Articular chondrocyte of knee joint (primary cell): ENCODE measurements at places on chromosomes 11 and 22. TPM values are rescaled to one million over a fixed set of nuclear protein-coding genes. Genes with fewer than 3 reads are reported as not detected.

The BTG4 gene
- not detected in 2 replicates for total RNA-seq

The SEZ6L gene
- total RNA-seq = 0.11 and 0.26 TPM in 2 replicates

The DEUP1 gene
- total RNA-seq = 0.13 and 0.65 TPM in 2 replicates

The IL18BP gene
- total RNA-seq = 2.8 and 5.6 TPM in 2 replicates

The MMP8 gene
- total RNA-seq = 0.22 TPM in 1 of 2 replicates, not detected in the other

The CARD18 gene
- not detected in 2 replicates for total RNA-seq

The OR8D4 gene
- 0.32 TPM in 1 of 2 replicates, not detected in the other for total RNA-seq
